ENCODE measurements at places on chromosomes 16 and 17.

GRCh38 chr17:28335959-28336871, 654 bp downstream of the TNFAIP1 start:
- DNase-seq: no peak

DNA sequence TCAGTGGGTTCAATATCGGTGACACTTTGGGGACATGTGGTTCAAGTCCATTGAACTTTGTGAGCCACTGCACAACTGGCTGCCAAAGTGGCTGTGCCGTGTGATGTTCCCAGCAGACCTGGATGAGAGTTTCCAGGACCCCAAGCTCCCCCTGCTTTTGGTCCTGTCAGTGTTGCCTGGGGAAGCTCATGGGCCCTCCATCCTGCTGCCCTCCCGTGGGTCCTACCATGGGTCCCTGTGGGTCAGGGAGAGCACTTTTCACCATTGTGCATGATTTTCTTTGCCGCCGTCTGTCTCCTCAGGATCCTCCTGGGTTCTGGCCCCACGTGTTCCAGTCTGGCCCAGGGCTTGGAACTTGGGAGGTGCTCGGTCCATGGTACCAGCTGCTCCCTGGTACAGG, 38.1 kb downstream of the LGALS9 start:
- DNase-seq: no peak

DNA sequence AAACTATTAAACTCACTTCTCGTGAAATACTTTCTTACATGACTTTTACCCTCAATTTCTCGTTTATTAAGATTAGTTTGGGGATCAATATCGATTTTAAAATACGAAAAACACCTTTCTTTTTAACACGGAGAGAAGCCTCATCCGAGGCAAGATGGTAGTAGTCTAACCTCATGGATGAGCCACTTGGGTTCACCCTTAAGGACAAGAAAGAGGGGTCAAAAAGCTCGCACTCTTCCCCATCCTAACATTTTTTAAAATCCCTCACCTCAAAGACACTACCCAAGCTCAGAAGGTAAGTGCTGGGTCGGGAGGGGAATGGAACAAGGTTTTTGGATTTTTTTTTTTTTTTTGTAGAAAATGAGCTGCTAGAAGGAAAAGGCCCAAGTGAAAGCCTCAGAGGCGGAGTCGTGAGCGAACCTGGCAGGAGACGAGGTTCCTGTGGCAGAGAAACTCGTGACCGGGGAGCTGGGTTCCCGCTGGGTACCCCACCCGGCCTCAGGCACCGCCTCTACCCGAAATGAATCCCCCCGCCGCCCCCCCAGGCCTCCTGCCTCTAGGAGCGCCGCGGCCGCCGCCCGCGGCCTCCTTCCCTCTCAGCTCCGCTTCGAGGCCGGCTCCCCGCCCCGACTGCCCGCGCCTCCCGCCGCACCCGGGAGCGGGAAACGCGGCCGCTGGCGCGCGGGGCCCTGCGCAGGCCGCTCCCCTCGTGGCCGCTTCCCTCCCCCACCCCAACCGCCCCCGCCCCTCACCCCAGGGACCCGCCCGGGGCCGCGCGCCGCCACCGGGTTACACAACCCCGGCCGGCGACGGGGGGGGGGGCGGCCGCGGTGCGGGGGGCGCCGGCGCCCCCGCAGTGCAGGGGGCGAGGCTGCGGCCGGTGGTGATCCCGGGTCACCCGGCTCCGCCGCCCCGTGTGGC, 1.6 kb downstream of the NUFIP2 start:
- DNase-seq: peak; percentile 84

DNA sequence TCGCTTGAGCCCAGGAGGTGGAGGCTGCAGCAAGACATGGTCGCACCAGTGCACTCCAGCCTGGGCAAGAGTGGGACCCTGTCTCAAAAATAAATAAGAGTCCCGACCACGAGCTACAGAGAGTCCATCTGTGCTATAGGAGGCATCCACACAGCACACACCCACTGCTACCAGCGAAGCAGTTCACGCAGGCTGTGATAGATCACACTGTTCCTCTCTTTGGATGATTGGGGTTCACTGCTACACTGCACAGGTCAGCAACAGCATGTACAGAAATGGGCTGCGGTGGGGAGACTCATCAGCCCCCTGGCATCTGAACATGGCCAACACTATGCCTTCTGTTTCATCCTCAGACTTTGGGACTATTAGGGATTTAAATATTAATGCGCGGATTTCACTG, 33.8 kb downstream of the PMM2 start:
- DNase-seq: no peak

DNA sequence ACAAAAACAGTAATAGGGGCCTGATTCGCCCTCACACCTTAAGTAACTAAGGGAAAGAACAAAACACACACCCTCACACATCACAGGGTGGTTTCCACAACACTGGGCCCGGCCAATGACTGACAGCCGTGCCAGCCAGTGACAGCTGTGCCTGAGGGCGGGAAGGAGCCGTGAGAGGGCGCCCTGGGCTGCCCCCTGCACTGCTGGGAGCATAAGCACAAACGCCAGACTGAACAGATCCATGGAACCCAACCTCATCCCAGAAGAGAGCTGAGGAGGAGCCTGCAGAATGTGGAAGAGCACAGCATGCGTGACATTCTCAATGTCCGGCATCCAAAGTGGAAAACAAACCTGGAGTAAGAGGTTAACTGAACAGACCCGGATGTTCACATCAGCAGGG, 16.0 kb downstream of the CSNK1D start:
- peak; percentile 74 for DNase-seq

- no peak for DNase-seq
Observed at GRCh38 chr17:78438271-78438691, 59.8 kb downstream of the PGS1 start.

- no peak for DNase-seq
Observed at GRCh38 chr17:4023220-4023619, 59.0 kb upstream of the ATP2A3 start.

- DNase-seq: no peak
Observed at GRCh38 chr16:12544477-12545296, 259.0 kb downstream of the CPPED1 start.

DNA sequence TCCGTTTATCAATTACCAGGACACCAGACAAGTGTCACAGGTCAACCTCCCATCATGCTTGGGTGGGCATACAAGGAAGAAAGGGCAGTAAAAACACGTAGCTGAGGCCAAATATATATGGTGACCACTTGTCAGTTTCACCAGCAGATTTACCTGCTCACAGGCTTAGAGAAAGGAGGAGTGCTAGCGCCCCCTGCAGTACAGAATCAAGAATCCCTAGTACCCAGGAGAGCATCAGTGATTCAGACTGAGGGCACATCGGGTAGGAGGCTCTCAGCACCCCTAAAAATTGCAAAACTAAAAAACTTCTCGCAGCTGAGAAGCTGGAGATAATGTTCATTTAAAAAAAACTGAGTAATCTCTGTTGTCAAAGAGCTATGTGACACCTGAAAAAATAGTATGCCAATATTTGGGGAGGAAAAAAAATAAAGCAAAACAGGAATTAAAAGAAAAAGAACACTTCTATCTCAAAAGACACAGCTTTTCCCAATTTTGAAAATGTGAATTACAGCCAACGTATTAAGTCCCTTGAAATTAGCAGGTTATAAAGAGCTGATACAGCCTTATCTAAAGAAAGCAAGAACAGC, 21.2 kb upstream of the MON1B start:
- DNase-seq: no peak

- DNase-seq: no peak
Observed at GRCh38 chr17:78675316-78675616, 98.1 kb upstream of the DNAH17 start.

- DNase-seq: peak; percentile 67
Observed at GRCh38 chr16:31707743-31708335, 165.8 kb upstream of the ZNF267 start.

- no peak for DNase-seq
Observed at GRCh38 chr16:3731126-3731935, 14.0 kb upstream of the TRAP1 start.

- no peak for DNase-seq
Observed at GRCh38 chr16:52393448-52393847, 153.5 kb downstream of the TOX3 start.

DNA sequence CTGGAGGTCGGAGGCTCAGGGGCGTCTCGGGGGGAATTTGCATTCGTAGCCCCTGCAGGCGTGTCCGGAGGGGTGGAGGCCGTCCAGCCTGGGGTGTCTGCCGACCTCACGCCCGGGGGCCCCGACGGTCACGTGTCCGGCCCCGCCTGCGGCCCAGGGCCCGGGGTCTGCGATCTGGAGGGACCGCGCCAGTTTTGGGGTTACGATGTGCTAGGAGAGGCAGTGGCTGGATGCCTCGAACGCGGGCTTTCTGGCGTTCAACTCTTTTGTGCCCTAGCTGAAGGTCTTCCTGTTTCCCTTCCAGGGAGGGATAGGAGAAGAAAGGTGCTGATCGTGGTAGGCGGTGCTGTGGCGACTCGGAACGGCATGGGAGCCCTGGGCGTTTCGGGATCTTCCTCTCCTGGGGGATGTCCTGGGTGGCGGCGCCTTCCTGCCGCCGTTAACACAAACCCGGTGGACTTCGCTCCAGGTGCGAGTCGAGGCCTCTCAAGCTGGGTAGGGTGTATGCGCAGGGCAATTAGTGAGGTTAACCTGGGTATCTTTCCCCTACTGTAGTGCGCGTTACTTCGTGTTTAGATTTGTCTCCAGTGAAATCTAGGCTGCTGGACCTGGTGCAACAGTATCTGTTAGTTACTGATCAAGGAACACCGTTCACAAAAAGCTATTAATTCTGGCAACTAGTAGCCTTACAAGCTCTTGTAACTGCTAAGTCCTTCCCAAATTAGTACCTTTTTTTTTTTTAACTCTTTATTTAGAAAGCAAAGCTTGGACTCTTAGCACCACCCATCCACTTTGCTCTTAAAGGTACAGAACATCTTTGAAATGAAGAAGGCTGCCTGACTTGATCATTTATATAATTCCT, 1.3 kb downstream of the AKAP1 start:
- DNase-seq: no peak

DNA sequence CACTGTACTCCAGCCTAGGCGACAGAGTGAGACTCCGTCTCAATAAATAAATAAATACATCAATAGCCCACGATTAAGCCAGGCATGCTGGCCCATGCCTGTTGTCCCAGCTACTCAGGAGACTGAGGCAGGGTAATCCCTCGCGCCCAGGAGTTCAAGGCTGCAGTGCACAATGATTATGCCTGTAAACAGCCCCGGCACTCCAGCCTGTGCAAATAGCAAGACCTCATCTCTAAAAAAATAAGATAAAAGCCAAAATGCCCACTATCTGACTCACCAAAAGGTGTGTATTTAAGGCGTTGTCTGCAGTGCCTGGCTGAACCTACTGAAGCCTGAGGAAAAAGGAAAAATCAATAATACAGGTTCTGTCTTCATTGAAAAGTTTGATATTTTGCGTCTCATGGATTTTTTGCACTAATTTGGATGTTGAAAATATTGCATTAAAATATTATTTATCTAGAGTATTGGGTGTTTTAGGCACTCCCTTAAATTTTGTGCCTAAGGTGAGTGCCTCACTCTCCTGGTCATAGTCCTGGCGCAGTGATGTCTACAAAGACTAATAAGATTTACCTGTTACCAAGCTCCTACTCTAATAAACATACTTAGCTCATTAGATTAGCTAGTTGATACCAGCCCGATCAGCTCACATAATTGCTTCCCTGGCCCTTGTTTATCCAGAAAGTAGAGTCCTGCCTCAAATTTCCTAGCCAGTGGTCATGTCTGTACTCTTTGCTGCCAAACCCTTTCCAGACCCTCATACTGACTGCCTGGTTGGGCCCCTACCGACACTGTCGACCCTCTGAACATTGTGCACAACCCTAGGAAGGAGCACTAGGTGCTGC, 24.7 kb upstream of the TOB1 start:
- no peak for DNase-seq

GRCh38 chr16:60166-60565, 6.5 kb downstream of the SNRNP25 start:
- DNase-seq: peak; percentile 53

DNA sequence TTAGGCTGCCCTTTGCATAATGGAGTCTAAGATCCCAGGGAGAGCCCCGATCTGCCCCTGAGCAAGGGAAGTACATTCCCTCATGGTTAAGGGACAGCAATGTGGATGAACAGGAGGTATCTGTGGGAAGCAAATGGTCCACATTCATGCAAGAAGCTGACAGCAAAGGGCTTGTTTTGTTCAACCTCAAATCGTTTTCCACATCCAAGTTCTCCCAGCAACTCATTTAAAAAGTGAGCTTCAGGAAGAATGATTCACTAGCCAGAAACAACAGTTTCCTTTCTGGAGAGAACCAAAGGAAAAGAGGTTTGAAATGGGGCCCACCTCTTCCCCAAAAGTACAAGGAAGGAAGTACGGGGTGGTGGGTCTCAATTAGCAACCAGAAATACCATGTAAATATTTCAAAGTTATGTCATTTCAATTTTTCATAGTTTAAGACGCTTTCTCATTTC, 9.4 kb downstream of the HSPB9 start:
- no peak for DNase-seq

GRCh38 chr17:49970498-49970897, 1.5 kb downstream of the DLX4 start:
- DNase-seq: no peak

DNA sequence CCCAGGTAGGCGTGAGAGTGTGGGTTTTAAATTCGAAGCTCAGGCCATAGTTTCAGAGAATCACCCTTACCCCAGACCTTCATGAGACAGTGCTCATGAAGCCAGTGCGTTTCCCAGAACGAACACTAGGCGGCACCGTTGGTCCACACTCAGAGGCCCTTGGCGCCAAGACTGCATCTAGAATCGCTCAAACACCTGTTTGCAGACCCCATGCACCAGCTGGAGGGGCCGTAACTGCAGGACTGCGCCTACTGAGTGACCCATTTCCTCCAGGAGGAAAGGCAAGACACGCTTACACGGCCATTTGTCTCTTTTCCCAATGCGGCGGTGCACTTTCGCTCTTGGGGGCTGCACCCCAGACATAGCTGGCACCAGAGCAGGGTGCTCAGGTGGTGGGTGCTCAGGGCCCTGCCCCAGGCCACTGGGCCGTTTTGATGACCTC, 34.0 kb downstream of the ADGRG5 start:
- DNase-seq: peak; percentile 82

- DNase-seq: no peak
Observed at GRCh38 chr17:1300371-1300905, 21.0 kb downstream of the TRARG1 start.

- DNase-seq: no peak
Observed at GRCh38 chr16:81489547-81490267, 45.1 kb downstream of the CMIP start.

DNA sequence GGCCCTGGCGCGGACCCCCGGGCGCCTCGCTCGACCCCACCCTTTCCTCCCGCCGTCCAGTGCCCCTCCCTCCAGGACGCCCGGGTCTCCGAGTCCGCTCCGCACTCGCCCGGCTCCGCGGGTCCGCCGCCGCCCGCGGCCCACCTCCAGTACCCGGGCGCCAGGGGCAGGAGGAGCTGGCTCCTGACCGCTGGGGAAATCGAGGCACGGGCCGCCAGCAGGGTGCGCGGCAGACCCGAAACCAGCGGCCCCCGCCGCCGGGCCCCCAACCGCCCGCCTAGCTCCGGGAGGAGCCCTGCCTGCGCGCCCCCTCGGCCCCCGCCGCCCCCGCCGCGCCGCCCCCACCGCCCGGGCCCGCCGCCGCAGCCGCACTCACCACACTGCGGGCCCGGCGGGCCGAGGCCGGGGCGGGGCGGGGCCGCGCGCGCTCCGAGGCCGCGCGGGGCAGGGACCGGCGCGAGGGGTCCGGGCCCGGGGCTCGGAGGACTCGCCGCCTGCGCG, 333 bp downstream of the MAFG start:
- no peak for DNase-seq
